ENCODE measurements at places on chromosomes 4 and X.

DNA sequence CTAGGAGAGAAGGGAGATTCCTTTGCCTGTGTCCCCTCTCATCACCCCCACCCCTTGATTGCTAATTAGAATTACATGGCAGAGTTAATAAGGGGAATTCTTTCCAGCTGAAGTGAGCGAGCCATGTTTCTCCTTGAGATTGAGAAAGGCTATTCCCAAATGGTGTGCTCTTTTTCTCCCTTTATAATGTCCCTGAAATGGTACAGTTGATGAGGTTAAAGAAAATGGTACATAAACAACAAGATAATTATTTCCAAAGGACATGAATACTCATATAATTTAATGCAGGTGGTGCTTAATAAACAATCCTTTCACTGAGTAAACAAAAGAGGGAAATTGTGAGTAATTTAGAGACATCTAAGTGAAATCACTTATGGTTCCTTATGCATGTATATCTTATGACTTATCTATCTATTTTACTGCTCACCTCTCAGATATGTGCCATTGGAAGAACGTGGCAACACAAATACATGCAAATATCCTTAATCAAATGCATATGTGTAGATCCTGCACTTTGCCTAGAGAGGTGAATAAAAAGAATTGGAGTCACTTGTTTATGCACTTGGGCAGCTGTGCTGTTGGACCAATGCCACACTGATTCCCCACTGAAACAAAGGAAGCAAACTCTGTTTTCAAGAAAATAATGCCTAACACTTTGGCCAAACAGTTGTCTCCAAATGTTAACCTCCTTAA is 106.6 kb upstream of the WDR44 start:
- no peak for DNase-seq

- DNase-seq = no peak
Measured at GRCh38 chr4:52718123-52718522, 33.1 kb downstream of the ERVMER34-1 start.

DNA sequence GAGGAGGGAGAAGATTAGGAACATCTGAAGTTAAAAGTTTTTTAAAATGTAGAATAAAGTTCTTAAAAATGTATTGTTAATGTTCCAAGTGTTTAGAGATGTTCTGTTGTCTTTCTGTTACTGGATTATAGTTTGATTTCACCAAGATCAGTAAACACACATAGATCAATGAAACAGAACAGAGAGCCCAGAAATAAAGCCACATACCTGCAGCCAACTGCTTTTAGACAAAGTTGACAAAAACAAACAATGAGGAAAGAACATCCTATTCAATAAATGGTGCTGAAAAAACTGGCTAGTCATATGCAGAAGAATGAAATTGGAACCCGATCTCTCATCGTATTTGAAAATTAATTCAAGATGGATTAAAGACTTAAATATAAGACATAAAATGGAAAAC is 966.3 kb upstream of the POU3F4 start:
- DNase-seq = no peak

GRCh38 chr4:52714597-52715254 is 36.5 kb downstream of the ERVMER34-1 start:
- no peak for DNase-seq

DNA sequence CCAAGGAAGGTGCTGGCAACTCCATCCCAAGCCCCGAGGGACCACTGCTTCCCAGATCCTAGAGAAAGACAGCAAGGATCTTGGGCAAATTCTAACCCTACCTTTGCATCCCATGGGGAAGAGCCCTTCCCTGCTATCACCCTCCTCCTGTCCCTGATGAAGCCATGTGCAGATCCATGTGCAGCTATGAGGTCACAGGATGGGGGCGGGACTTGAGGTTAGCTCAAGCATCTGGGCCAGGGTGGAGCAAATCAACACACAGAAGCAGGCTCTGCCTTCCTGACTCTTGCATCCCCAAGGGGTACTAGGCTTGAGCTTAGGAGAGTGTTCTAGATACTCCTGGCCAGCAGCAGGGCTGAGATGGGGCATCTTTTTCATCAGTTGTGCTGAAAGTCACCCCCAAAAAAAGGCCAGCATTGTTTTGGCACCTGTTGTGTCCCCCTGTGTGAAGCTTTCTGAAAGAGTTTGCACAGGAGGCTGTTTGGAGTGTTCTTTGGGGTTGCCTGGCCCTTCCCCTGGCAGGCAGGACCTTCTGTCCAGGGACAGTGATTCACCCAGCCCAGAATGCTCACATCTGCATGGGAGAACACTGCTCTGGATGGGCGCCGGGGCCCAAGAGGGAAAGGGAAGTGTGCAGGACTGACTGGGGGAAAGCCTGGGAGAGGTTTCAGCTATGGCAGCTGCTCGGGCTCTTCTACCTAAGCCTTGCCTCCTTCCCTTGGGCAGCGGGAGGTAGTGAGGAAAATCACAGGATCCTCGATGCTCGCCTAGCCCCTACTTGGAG is 50.8 kb downstream of the PRPS1 start:
- DNase-seq = no peak

- DNase-seq = no peak
Measured at GRCh38 chrX:42824541-42824940, 46.6 kb upstream of the PPP1R2C start.

DNA sequence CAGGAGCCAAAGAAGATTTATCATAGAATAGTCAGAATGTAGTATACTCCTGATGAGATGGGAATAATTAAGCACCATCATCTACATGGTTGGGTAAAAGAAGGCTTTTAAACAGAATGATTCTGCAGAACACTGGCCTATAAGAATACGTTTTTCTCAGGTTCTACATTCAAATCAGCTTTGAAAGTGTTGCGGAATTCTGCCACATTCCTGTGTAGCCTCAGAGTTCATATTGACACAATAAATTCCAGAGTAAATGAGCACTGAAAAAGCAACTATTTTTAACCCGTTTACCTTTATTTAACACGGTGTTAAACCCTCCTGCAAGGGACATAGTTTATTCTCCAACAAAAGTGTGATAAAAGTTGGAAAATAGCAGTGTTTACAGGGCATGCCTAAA is 950.2 kb upstream of the SLIT2 start:
- DNase-seq = no peak

Data from BJ (cell line).